Neural crest cell (in vitro differentiated cells): ENCODE measurements at places on chromosomes 2 and 18. TPM values are rescaled to one million over a fixed set of nuclear protein-coding genes. Genes with fewer than 3 reads are reported as not detected.
A peak's percentile ranks its signal among the peaks of the same experiment; 100 is the strongest.

- no peak overlapping the region for H3K4me3 ChIP-seq
- H3K27me3 ChIP-seq, result no peaks in the 10 kb centered on the region
- no peak for DNase-seq
- H3K4me1 ChIP-seq, result no peaks in the 10 kb centered on the region
Measured at GRCh38 chr2:174553811-174554493, 43.7 kb downstream of the WIPF1 start.

Gene SCG2
- 8.6 and 8.8 TPM in 2 replicates for total RNA-seq

DNA sequence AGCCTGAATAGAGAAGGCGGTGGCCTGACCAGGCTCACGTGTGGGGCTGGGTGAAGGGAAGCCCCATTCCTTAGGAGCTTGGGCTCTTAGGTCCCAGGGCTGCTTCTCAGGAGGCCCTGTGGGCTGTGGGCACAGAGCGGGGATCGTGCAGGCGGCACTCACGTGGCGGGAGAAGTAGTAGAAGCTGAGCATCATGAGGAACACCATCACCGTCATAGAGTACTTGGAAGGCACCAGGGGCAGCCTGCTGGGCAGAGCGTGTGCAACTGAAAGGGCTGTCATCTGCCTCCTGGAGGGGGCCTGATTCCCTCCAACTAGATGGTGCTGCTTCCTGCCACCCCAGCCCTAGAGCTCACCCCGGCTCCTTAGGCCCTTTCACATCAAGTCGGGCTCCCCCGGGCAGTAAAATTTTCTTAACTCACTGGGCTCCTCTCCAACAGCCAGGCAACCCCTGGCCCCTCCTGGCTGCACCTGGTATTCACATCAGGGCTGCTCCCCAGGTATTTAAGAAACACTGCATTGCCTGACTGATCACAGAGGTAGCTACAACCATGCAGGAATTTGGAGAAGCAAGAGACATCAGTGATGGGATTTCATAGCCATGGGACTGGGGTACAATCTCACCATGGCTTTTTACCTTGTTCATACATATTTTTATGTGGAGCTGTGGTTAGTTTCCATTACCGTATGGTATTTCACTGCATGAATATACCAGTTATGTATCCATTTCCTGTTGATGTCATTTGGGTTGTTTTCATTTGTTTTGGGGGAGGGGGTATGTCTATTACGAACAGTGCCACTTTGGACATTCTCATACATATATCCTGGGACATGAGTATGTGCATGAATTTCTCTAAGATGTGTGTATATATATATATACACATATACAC is 32.9 kb downstream of the CENPO start:
- peaks cover 22% of the 10 kb centered on the region for H3K36me3 ChIP-seq
- H3K27me3 ChIP-seq, result peaks cover 3% of the 10 kb centered on the region
- peak overlapping the region; percentile 4 for H3K27ac ChIP-seq
- peak overlapping the region; percentile 61 for H3K4me3 ChIP-seq

DNA sequence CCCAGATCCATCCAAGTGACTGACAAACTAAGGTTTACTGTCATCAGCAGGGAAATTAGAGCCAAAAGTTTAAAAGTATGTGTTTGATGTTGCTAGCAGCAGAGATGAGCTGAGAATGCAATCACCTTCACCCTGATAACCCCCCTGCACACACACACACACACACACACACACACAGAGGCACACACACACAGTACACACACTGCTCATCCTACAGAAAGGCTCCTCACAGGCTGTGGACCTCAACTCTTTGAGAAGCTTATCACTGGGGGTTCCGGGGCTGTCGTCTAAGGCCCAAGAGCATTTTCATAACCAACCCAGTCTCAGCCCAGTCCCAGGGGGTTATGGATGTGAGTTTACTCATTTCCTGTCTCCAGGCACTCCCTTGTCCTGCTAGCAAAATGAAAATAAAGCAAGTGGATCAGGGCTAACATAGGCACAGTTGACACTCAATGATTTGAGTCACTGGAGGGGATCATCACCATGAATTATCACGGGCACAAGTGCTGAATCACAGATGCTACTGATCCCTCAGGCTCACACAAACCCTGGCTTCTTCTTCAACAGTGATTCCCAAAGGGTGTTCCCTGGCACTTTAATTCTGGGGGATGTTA is 76.6 kb downstream of the ALK start:
- H3K4me3 ChIP-seq, result no peak overlapping the region
- H3K36me3 ChIP-seq, result no peaks in the 10 kb centered on the region
- no peak for DNase-seq
- no peak overlapping the region for H3K27ac ChIP-seq
- H3K4me1 ChIP-seq, result peaks cover 6% of the 10 kb centered on the region

DNA sequence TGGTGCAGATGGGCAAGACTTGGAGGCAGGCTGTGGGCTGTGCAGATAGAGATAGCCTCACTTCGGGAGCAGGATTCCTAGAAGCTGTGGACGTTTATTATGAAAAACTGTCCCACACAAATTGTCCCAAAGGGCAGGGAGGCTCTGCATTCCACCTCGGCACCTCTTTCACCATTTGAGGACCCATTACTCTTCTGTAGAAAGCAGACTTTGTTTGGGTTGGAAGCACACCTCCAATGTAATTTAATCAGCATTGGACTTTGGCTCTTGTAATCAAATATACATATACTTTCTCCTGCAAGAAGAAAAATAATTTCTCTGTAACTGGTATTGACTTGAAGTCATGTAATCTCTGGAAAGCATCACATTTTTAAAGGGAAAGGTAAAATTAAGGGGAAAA is 8.5 kb downstream of the ONECUT2 start:
- H3K36me3 ChIP-seq, result no peaks in the 10 kb centered on the region
- DNase-seq, result no peak
- H3K27me3 ChIP-seq, result peaks cover 91% of the 10 kb centered on the region
- H3K27ac ChIP-seq, result no peak overlapping the region
